ENCODE measurements at places on chromosomes 3 and 15.

DNA sequence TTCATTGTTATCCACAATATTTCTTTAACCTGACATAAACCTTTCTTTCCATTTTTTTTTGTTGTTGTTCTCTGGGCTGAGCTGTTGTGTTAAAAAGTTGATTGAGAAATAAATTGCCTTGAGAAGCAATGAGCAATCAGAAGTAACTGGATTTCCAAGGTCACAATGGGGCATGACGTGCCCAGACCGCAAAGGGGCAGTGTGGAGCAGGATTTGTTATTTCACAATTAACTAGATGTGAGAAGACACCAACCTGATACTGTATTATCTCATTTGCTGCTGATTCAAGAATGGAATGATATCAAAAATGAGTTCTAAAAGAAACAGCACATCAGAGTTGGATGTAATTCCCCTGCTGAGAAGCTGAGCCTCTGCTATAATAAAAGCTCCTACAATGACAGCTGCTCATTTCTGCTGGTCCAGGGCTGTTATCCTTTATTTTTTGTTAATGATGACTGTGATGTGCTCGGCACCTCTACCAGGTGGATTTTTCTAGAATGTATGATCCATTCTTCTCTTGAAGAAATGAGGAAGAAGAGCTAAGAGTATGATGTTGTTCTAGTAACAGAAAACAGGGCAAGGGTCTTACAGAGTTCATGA lies 28.1 kb downstream of the CPNE4 start:
- DNase-seq = no peak

- no peak for DNase-seq
These were observed 18.9 kb downstream of the SV2B start for GRCh38 chr15:91118817-91119590.

- DNase-seq = peak; percentile 34
These were observed 134.0 kb downstream of the TPRA1 start for GRCh38 chr3:127456471-127457093.

DNA sequence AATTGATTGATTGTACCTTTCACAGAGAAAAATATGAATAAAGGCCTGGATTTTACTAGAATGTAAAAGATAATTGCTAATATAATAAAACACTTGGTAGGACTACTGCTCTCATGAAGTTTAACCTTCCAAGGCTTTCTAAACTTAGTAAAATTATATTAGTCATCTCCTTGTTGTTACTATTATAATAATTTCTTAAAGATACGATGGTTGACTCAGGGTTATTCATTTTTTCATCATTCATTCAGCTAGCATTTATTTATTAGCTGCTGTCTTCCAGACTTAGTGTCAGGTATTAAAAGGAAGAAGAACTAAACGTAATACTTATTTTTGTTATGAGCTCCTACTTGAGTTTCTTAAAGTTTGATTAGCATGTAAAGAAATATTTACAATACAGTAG lies 771.6 kb upstream of the NR2F2 start:
- no peak for DNase-seq

GRCh38 chr3:25781758-25782594 lies 1.3 kb downstream of the NGLY1 start:
- no peak for DNase-seq

- DNase-seq = peak; percentile 15
These were observed 18.4 kb downstream of the CCK start for GRCh38 chr3:42247576-42248027.

DNA sequence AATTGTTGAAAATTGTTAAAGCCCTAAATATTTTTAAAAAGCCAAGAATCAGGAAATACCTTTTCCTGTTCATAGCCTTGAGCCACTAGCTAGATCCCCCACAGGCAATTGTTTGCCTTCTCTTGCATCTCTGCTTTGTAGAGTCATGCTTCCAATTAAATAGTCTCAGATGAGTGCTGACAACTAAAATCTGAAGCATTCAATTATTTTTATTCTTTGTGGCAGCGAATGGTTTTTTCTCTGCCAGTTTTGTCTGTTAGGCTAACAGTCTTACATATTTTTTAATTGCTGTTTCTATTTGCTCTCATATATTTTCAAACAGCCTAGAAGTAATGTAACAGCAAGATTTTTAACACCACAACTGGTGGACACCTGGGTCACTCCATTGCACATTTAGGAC lies 277.1 kb upstream of the GBE1 start:
- DNase-seq = no peak

GRCh38 chr3:76293856-76294255 lies 508.5 kb upstream of the ZNF717 start:
- no peak for DNase-seq

DNA sequence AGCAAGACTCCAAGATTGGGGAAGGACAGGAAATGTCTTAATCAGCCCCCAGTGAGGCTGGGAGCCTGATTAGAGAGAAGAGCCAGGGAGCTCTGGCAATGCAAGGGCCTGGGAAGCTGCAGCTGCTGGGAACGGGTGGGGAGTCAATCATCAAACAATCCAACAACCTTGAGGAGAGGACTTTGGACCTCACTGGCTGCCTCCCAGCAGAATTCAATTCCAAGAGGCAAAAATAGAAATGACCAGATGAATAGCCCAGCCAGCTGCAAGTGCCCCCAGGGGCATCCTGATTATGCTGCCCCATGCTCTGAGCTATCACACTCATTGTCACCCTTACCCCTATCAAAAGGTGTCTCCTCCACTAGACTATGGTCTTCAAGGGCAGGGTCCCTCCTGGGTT lies 6.1 kb upstream of the HOMER2 start:
- no peak for DNase-seq

- DNase-seq = no peak
These were observed 260.3 kb upstream of the TPM1 start for GRCh38 chr15:62782071-62782841.

GRCh38 chr3:196868297-196868661 lies 559 bp downstream of the SENP5 start:
- DNase-seq = no peak

DNA sequence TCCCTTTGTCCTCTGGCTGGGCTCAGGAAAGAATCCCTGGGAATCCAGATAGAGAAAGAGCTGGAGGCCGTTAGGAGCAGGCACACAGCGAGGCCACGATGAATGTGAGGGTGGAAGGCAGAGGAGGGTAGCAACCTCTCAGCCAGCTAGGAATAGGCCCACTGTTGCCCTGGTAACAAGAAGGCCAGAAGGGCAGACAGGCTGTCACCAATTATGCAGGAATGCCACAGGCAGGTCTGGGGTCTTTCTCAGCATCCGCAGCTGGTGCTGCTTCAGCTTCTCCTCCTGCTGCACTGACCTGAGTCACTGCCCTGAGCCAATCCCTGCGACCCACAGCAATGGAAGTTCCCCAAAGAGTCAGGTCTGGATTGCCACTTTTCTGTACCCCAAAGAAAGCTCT lies 62.8 kb upstream of the C3orf80 start:
- DNase-seq = no peak
